Cortex of kidney (tissue), 1 donor: ENCODE measurements at places on chromosomes 4 and X.

GRCh38 chr4:95219109-95219508 is 329.7 kb downstream of the UNC5C start:
- DNase-seq: no peak

GRCh38 chr4:171985129-171985528 is 171.9 kb downstream of the GALNTL6 start:
- DNase-seq: no peak

GRCh38 chr4:171601091-171601490 is 212.1 kb upstream of the GALNTL6 start:
- DNase-seq: no peak

DNA sequence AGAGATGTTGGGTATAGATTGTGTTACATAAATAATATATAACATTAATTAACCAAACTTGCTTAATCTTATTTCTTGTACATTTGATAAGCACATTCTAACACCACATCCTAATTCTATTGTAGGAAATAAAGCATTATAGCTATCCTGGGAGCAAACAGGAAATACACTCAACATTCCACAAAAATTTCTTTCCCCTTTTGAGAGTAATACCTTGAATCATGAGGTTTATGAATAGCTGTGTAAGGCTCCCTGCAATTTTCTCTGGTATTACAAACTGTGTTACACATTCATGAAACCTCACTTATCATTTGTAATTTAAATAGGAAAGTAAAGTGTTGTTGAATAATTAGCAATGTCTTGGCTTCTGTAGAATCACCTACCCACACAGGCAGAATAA is 95.1 kb downstream of the TMEM47 start:
- DNase-seq: no peak
